ENCODE measurements at places on chromosomes 5 and 9.

DNA sequence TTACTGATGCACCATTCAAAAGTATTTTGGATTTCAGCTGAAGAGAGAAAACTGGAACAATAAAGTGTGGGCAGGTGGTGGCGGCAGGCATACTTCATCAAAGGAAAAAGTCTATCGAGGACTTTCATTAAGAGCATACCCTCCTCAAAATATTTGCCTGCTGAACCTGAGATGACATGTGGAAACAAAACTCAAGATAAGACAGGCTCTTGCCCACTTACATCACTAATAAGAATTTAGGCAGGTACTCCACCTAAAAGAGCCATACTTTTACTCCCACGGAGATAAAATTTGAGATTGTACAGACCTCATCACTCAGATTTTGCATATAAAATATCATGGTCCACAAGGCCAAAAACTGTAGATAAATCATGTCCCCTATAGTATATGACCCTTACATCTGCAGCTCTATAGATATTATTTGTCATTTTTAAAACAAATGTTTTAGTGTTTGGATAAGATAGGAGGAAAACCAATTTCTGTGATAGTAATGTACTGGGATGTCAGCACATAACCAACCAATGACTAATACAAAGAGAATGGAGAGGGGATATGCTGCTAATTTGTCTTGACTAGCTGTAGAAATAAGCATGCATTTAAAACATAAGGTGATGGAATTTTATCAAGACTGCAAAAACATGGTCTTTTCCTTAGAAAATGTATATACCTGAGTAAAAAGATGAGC lies 730.6 kb upstream of the ZNF608 start:
- no peak for DNase-seq

- no peak for DNase-seq
These were observed 66.7 kb downstream of the TARS1 start for GRCh38 chr5:33507426-33507825.

GRCh38 chr5:138900281-138900965 lies 25.3 kb upstream of the LRRTM2 start:
- no peak for DNase-seq

DNA sequence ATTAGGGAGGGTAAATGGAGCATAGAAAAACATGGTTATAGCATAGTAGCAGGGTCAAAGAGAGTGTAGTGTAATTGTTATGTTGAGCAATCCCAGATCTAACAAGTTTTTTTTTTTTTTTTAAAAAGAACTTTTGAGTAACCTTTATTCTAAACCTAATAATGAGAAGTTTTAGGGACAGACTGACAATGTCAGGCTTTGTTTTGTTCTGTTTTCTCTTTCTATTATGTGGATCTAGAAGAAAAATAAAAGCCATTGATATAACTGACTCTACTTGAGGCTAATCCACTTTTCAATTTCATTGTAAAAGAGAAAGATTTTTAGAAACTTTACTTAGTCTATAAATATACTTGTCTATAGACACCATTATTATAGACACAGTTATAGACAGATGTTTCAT lies 200.0 kb downstream of the FAM170A start:
- DNase-seq: no peak

GRCh38 chr5:87729781-87730180 lies 317.1 kb upstream of the CCNH start:
- no peak for DNase-seq

GRCh38 chr5:126847826-126848251 lies 70.9 kb downstream of the LMNB1 start:
- DNase-seq: no peak

All from activated naive CD8-positive, alpha-beta T cell treated with anti-CD3 and anti-CD28 coated beads, Interleukin-2, amount 50 U/mL, for 16 hours (primary cell).